Left ventricle myocardium inferior (tissue), 1 donor: ENCODE measurements at places on chromosomes 6 and 20. TPM values are rescaled to one million over a fixed set of nuclear protein-coding genes. Genes with fewer than 3 reads are reported as not detected.
A peak's percentile ranks its signal among the peaks of the same experiment; 100 is the strongest.

GRCh38 chr6:44892579-44892978 lies 435.6 kb upstream of the RUNX2 start:
- DNase-seq = no peak
- no peak overlapping the region for H3K4me3 ChIP-seq
- H3K4me1 ChIP-seq = peaks cover 8% of the 10 kb centered on the region
- no peak overlapping the region for H3K27ac ChIP-seq

DNA sequence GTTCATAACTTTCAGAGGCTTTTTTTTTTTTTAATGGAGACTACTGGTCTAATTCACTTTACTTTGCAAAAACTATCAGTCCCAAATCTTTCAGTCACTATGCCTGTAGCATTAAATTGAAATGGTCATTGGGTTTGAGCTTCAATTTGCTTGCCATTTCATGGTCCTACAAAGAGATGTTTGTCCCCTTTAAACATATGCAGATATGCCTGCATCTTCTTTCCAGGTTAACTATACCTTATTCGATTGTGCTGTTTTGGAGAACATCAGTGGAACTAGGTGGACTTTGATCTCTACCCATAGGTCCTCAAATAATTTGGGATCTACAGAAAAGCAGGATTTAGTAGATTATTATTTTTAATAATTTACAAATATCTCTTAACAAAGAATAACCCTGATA lies 4.6 kb downstream of the POU3F2 start:
- no peak overlapping the region for H3K4me3 ChIP-seq
- no peak overlapping the region for H3K27ac ChIP-seq
- H3K36me3 ChIP-seq = no peaks in the 10 kb centered on the region
- peaks cover 37% of the 10 kb centered on the region for H3K4me1 ChIP-seq
- DNase-seq = no peak

GRCh38 chr6:1187293-1188131 lies 124.4 kb upstream of the FOXQ1 start:
- no peaks in the 10 kb centered on the region for H3K36me3 ChIP-seq
- no peak for DNase-seq
- H3K4me3 ChIP-seq = no peak overlapping the region
- H3K27me3 ChIP-seq = peaks cover 64% of the 10 kb centered on the region
- no peak overlapping the region for H3K27ac ChIP-seq
- no peaks in the 10 kb centered on the region for H3K4me1 ChIP-seq

Gene UBD
- total RNA-seq = not detected

Gene CASS4
- total RNA-seq = 0.47 TPM

DNA sequence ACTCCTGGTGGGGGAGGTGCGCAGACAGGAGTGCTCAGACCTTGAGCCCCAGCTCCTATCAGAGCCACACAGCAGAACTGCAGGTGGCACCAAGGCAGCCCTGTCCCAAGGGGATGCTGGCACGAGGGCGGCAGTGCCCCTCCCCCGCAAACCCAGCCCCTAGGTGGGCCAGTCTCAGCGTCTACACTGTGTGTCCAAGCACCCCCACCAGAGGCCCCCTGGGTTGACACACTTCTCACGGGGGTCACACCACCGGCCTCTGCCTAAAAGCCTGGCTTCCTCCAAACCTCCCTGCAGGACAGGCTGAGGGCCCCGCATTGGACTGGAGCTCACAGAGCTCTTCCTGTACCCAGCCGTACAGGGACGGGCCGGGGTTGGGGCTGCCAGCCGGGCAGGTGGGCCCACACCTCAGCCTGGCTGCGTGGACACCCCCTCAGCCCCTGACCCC lies 8.1 kb downstream of the SLC2A4RG start:
- H3K27ac ChIP-seq = peak overlapping the region; percentile 11
- no peak overlapping the region for H3K4me3 ChIP-seq
- peaks cover 13% of the 10 kb centered on the region for H3K4me1 ChIP-seq
- DNase-seq = no peak
